T-helper 17 cell (primary cell): ENCODE measurements at places on chromosomes 2 and 18.

DNA sequence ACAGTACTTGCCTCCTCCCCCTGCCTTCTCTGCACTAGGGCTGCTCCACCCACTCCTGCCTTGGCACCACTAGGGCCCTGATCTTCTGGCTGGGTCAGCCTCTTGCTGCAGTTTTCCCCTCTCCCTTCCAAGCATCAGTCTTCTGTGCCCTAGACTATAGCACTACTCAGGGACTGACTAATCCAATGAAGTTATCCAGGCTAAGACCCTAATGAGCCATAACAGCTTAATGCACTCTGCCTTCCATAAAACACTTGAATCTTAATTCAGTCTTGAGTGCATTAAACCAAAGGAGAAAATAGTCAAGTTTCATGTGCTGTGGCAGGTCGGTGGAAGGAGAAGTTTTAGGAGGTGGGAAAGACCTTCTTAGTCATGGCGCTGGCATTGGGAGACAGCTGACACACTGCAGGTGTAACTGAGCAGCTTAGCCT, 95.7 kb downstream of the BIN1 start:
- DNase-seq: no peak

- no peak for DNase-seq
Measured at GRCh38 chr2:23635442-23636340, 250.7 kb downstream of the KLHL29 start.

GRCh38 chr2:235024931-235025773, 73.3 kb downstream of the SH3BP4 start:
- no peak for DNase-seq

DNA sequence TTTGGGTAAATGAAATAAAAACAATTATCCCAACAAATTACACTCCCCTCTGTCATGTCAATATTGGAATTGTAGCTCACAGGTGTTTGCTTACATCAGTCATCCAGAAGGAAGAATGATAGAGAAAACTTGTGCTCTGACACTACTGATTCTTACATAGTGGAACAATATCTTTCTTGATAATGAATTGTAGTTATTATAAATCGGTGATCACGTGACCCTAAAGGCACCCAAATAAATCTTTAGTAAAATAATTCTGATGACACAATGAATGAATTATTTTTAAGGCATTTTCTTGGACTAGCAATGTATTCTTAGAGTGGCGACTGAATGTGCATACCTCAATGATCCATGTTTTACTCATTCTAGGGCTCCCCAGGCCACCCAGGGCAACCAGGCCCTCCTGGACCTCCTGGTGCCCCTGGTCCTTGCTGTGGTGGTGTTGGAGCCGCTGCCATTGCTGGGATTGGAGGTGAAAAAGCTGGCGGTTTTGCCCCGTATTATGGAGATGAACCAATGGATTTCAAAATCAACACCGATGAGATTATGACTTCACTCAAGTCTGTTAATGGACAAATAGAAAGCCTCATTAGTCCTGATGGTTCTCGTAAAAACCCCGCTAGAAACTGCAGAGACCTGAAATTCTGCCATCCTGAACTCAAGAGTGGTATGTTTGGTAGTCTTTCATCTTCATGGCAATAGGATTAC, 34.5 kb downstream of the COL3A1 start:
- DNase-seq: no peak

GRCh38 chr2:152410165-152410597, 75.2 kb downstream of the FMNL2 start:
- DNase-seq: no peak

DNA sequence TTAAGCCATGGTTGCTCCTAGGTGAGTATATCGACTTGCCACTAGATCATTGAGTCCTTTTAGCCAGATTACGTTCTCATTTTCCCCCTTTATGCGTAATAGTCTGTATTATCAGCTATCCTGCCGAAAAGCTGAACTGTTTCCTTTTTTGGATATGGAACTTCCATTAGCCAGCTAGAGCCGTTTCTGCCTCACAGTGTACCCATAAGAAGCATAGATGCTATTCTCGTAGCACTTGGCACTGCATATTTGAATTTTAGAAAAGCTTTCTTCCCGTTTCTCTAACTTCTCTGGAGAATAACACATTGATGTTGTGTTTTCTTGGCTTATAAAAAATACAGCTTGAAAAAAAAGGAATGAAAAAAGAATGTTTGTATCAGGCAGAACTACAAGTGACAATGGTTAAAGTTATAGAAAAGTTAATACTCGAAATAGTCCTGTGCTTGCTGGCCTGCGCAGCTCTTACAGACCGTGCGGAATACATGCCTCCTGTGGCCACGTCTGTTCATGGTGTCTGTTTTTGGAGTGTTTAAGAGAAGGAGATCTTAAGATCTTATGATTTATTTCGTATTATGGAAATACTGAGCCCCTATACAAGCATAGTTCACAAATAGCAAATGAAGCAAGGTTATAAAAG, 710 bp downstream of the DUSP19 start:
- no peak for DNase-seq

DNA sequence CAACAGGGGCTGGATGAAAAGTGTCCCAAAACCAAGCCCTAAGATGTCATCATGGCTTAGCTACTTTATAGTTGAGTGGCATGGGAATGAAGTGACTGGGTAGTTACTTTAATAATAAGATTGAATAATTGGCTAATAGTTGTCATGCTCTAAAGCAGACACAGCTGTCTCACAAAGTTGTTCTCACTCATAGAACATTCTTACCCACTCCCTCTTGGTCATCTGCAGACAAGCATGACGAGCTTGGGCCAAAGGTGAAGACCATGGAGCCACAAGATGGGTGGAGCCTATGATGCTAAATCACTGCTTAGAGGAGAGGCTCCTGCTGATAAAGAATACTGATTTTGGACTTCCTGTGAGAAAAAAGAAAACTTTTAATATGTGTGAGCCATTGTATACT, 62.4 kb upstream of the MMADHC start:
- no peak for DNase-seq

DNA sequence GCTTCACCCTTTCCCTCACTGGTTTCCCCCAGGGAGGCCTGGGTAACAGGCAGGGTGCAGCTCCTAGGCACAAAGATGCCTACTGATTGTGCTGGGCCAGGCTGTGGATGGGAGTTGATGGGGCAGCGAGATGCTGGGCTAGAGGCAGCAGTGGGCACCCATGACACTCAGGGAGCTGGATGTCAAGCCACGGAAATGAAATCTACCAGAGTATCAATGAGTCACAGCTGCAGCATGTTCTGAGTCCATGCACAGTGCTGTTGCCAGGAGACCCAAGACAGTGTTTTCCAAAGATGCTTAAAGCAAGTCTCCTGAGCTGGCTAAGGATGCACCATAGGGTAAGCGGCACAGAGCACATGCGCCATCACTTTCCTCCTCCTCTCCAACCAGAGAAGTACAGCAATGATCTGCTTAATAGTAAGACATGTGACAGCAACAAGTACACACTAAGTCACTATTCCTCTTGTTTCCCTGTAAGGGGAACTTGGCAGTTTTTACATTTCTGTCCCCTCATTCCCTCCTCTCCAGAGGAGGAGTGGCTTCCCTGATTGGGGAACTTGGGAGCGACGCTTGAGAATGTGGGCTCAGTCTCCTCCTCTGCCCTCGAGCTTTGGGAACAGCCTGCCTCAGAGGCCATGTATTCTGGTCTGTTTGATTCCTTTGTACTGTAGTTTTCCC, 57.2 kb downstream of the CDC42EP3 start:
- DNase-seq: no peak

DNA sequence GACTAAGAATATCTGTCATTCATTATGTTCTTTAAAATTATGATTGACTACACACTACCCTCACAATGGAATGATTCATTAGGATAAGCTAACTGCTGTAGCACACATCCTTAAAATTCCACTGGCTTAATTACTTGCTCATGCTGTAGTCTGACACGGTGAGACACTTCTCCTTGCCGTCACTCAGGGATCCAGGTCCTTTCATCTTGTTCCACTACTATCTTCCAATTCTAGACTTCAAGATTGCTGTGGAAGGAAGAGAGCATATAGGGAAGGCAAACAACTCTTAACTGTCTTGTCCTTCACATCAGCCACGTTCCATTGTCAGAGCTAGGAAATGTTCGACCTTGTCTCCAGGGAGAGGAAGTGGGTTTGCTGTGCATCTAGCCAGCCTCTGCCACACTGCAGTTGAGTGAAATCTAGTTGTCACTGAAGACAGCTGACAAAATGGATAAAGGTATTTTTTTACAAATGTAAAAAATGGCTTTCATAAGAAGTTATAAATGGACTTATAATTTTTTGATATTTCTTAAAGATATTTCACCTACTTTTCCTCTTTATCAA, 30.1 kb downstream of the GREB1L start:
- no peak for DNase-seq

DNA sequence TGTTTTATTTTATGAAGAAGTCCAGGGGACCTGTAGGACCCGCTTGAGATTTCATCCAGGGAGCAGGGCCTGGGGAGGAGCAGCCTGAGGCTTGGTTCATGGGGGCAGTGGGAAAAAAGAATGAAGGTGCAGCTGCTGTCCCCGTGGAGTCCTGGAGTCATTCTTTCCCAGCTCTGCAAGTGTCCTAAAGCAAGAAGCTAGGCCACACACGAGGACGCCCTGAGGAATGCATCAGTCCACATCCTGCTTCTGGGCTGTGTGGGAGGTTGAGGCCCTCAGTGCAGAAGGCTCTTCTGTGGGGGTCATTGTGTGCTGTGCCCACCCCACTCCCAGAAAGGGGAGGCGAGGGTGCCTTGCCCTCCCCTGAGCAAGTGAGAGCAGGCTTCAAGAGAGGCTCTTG, 179.9 kb upstream of the HS6ST1 start:
- DNase-seq: no peak

DNA sequence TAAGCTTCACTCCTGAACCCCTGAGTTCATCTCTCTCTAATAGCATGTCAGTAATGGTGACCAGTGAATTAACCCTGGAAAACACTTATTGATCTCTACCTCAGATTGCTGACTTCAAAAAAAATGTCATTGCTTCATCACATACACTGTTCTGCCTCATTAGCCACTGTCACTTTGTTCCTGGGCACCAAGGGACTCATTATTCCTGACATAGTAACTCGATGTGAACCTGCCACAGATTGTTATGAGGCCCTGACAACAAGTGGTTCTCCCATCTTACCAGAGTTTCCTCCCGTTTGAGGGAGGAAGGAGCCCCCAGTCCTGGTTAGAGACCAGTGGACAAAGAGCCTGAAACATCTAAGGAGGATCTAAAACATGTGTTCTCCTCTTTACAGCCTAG, 403.3 kb upstream of the SMIM21 start:
- DNase-seq: no peak

DNA sequence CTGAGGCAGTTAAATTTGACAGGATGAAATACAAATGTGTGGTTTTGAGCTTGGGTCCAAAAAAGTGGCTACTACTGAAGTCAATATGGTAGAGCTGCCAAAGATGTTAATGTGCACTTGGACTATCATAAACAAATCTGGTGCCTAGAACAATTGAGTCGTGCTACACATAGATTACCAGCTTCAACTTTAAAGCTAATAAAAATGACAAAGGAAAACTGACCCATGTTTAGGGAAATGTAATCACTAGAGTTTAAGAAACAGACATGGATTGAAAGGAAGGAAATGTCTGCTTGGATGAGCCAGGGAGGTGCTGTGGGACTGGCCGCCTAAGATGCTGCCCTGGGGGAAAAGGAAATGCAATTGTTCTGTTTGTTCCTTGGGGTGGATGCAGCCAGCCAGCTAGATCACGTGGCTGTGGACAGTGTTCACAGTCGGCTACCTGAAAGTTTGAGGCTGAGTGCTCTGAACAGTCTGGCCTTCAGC, 36.6 kb downstream of the CYB5A start:
- no peak for DNase-seq

DNA sequence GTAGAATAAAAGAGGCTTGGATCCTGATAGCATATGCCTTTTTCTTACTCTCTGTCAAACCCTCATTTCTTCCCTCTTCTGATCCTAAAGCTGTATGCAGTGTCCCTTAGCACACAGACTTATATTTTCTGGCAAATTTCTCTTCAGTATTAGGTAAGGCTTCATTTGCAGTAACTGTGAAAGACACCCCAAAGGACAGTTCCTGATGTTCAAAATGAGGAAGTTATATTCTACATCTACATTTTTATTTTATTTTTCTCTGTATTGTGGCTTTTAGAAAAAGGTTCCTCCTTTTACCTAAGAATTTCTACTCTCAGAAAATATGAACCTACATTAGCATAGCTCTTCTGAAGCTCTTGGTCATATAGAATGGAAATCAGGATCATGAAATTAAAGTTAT, 261.7 kb downstream of the PDE11A start:
- DNase-seq: no peak

GRCh38 chr2:117745537-117745936, 69.0 kb upstream of the DDX18 start:
- no peak for DNase-seq

- DNase-seq: no peak
Measured at GRCh38 chr2:18651842-18652774, 62.7 kb upstream of the NT5C1B start.

DNA sequence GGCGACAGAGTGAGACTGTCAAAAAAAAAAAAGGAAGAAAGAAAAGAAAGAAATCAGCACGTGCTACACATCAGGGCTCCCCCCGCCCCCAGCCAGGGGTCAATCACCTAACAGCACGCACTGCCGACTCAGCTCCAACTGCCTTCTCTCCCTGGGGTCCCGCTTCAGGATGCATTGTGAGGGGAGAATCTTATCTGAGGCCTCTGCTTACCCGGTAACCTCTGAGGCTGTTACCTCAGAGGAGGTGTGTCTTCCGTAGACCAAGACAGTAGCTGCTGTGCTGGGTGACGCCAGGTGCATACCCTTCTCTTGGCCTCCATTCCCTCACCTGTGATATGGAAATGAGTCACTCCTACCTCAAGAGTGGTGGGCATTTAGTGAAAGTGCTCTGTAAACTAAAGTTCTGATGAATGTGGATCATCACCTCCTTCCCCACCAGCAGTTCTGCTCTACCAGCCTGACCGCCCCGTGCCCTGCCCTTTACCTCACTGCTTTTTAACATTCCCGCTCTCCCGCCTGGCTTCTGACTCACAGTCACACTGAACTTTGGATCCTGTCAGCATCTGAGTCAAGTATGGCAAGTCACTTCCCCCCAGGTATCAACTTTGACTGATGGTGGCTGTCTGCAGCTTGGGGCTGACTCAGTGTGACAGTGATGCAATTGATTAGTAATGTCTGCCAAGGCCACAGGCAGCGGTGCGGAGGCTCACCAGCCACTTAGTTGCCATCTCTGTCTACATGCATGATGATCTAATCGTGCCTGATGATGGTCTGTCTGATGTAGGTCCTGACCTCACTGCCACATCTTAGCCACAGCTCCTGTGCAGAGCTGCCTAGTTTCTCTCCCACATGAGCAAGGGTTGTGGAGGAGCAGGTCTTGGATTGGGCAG, 20.1 kb downstream of the ARID5A start:
- DNase-seq: no peak

DNA sequence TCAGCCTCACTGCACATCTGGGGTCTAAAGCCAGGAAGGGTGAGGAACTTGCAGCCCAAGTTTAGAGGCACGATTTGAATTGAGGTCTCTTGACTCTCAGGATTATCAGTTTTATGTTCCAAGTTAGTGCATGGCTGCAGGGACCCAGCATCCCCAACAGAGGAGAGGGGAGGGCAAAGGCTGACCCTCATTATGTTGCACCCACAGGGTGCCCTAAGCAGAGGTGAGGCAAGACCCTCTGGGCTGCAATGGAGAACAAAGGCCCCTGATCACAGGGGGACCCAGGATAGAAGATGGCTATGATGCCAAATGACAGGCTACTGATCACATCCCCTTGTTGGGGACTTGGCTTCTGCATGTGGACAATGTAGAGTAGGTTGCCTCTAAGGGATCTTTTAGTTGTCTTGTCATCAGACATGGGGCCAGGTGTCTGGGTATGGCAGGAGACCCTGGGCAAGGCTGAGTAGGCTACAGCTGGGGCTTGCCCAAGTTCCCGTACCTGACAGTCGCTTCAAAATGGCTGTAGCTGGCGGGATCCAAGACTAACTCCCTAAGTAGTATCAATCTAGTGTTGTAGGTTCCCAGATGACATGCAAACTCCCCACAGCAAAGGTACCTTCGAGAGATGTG, 4.5 kb upstream of the GDF7 start:
- DNase-seq: no peak
